ENCODE measurements at places on chromosomes 1 and 21. TPM values are rescaled to one million over a fixed set of nuclear protein-coding genes. Genes with fewer than 3 reads are reported as not detected.

The TSACC gene
- not detected for total RNA-seq

The OR2G6 gene
- not detected for total RNA-seq

The CELSR2 gene
- 0.90 TPM for total RNA-seq

The EXOSC10 gene
- 63.6 TPM for total RNA-seq

The FMN2 gene
- 8.1 TPM for total RNA-seq

- DNase-seq = peak; percentile 13
Measured at GRCh38 chr1:35120458-35121133, 41.4 kb downstream of the ZMYM1 start.

GRCh38 chr1:55589671-55590297, 374.6 kb upstream of the USP24 start:
- peak; percentile 87 for DNase-seq

DNA sequence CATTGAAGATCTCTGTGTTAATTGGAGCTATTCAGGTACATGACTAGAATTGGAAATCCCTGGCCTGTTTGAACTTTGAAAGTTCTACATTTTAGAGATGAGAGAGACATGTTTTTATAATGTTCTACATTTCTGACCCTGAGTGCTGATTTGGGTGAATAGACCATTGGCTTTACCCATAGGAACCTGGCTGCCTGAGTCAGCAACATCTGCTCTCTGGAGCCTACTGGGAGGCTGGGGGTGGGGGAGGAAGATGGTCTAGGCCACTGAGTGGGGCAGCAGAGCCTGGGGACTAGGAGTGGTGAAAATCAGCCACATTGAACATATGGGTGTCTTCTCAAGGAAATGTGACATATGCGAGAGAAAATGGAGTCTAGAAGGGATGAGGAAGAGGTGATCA, 1.4 kb upstream of the VANGL1 start:
- no peak for DNase-seq
